Stimulated activated effector memory CD8-positive, alpha-beta T cell treated with anti-CD3 and anti-CD28 coated beads, Interleukin-12 subunit alpha, Interleukin-12 subunit beta, amount 100 ng/mL, for 72 hours (primary cell): ENCODE measurements at places on chromosomes 2 and 18.

GRCh38 chr2:153455861-153456260 is 22.7 kb downstream of the RPRM start:
- no peak for DNase-seq

- DNase-seq: no peak
Measured at GRCh38 chr2:54586494-54586893, 130.4 kb downstream of the SPTBN1 start.

DNA sequence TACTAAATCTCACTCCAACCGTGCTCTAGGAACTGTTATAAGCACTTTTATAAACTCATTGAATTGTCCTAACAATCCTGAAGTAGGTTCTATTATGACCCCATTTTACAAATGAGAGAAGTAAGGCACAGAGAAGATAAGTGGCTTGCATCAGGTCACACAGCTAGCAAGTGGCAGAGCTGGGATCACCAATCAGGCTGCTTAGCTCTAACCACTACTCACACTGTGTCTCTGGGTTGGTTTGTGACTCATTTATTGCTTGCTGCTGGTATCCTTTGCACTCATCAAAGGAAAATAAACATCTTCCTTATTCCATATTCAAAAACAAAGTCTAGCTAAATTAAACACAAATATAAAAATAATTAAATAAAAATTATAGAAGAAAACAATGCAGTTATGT is 42.5 kb upstream of the IL1R2 start:
- no peak for DNase-seq

DNA sequence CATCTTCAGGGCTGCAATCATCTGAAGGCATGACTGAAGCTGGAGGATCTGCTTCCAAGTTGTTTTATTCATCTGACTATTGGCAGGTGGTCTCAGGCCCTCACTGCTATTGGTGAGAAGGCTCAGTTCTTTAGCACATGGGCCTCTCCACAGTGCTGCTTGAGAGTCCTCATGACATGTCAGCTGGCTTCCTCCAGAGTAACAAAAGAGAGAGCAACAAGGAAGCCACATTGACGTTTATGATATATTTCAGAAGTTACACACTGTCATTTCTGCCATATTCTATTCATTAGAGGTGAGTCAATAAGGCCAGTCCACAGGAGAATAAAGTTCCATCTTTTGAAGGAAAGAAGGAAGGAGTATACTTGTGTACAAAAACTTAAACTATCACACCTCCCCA is 7.9 kb upstream of the SIGLEC15 start:
- DNase-seq: no peak

DNA sequence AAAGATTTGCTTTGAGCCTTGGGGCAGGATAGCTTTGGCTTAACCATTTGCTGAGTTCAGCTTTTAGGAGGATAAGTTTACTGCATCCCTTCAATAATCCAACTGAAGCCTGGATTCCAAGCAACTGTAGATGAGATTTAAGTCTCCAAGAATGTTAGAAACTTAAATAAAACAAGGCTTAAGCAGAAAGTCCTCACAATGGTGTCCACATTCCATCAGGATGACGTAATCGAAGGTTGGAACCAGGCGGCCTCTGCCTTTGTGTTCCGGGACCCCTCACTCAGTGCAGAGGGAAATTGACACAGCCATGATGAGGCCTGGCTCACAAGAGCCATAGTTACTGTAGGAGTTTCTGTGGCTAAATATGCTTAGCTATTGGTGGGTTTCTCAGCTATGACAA is 260.4 kb downstream of the LPIN1 start:
- DNase-seq: no peak

GRCh38 chr18:24846138-24846537 is 385.7 kb downstream of the HRH4 start:
- DNase-seq: no peak

GRCh38 chr2:119823734-119824334 is 64.1 kb downstream of the PTPN4 start:
- no peak for DNase-seq
